Amniotic stem cell (primary cell): ENCODE measurements at places on chromosomes 2 and 18.

GRCh38 chr2:212282671-212283261 lies 255.8 kb downstream of the ERBB4 start:
- DNase-seq = no peak

DNA sequence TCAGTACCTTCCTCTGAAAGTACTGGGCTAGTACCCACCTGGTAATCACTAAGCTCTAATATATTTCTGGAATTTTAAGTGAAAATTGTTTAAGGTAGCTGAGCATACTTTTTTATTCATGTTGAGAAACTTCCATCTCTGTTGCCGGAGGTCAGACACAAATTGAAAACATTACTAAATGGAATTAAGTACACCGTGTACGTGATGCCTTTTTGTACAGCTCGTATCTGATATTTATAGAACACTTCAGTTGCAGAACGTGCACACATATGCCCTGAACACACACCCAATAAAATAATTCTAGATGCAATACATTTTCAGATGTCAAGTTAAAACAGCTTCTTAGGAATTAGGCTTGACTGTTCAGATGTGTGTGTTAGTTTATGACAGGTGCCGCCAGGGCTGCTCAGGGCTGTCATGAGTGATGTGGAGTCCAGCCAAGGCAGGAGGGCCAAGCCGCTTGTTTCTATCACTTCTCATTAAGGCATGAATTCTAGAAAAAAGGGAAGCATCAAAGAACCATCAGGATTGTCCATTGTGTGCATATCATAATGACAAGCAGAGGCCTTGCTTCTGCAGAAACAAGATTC lies 80.9 kb upstream of the FOSL2 start:
- no peak for DNase-seq

- DNase-seq = no peak
These were observed 185.3 kb downstream of the ANKRD30B start for GRCh38 chr18:14933049-14933851.

DNA sequence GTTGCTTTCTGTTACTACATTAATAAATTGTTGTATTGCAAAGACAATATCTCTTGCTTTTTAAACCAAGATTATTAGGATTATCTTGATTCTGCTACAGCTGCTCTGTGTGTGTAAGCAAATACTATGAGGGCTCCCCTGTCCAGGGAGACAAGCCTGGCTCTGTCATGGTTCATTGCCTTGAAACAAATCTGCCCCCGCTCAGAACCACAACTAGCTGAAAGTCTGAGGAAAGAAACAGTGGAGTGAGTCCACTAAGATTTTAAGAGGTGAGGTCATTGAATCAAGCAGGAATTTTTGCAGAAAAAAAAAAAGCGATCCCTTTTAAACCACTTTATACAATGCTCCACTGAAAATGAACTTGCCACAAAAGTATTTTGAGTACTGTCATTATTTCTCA lies 30.8 kb upstream of the LRRTM4 start:
- no peak for DNase-seq
